Amygdala (tissue), 56 donors: ENCODE measurements at places on chromosomes 6 and 20.

DNA sequence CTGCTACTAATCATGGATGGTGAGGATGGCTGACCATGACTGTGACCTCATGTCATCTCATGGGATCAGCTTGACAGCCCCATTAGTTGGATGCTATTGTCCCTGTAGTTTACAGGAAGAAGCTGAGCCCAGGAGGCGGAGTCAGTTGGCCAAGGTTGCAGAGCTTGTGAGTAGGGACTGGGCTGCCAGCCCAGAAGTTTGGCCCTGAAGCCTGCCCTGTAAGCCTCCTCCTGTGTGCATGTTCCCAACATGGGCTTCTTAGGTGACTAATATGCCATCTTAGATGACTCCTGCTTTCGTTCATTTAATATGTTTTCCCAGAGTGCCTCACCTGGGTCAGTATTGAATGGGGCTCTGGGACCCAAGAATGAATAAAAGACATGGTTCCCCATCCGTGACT is 6.9 kb downstream of the EDN3 start:
- DNase-seq, result no peak

GRCh38 chr6:31247813-31248212 is 24.1 kb downstream of the HLA-C start:
- DNase-seq, result no peak

DNA sequence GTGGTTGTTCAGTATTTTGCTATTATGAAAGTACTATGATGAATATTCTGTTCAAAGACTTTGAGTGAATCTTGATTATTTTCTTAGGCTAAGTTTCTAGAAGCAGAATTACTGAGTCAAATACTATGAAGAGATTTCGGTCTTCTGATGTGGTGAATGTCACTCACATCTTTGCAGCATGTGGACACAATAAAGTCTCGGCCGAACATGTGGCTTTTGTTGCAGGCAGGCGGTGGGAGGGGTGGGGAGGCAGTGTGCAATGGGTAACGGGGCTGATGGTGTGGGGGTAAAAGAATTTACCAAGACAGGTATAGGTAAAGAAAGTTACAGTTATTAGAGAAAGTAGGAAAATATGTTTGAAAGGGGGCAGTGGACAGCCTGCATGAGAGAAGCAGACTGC is 156.4 kb upstream of the DTNBP1 start:
- DNase-seq, result no peak

- DNase-seq, result no peak
Observed at GRCh38 chr6:14089224-14089623, 28.3 kb upstream of the CD83 start.

- no peak for DNase-seq
Observed at GRCh38 chr20:58141971-58142842, 86.2 kb downstream of the ANKRD60 start.

- DNase-seq, result no peak
Observed at GRCh38 chr20:17733767-17734304, 34.1 kb downstream of the BANF2 start.

- no peak for DNase-seq
Observed at GRCh38 chr6:168427184-168427583, 13.8 kb upstream of the SMOC2 start.
